ENCODE measurements at places on chromosomes 6 and 20. TPM values are rescaled to one million over a fixed set of nuclear protein-coding genes. Genes with fewer than 3 reads are reported as not detected.

- H3K27ac ChIP-seq, result no peak overlapping the region
- no peaks in the 10 kb centered on the region for H3K36me3 ChIP-seq
- no peak overlapping the region for H3K4me3 ChIP-seq
- DNase-seq, result no peak
- peaks cover 24% of the 10 kb centered on the region for H3K4me1 ChIP-seq
- no peaks in the 10 kb centered on the region for H3K27me3 ChIP-seq
These were observed 125.8 kb downstream of the NFATC2 start for GRCh38 chr20:51416532-51417249.

DNA sequence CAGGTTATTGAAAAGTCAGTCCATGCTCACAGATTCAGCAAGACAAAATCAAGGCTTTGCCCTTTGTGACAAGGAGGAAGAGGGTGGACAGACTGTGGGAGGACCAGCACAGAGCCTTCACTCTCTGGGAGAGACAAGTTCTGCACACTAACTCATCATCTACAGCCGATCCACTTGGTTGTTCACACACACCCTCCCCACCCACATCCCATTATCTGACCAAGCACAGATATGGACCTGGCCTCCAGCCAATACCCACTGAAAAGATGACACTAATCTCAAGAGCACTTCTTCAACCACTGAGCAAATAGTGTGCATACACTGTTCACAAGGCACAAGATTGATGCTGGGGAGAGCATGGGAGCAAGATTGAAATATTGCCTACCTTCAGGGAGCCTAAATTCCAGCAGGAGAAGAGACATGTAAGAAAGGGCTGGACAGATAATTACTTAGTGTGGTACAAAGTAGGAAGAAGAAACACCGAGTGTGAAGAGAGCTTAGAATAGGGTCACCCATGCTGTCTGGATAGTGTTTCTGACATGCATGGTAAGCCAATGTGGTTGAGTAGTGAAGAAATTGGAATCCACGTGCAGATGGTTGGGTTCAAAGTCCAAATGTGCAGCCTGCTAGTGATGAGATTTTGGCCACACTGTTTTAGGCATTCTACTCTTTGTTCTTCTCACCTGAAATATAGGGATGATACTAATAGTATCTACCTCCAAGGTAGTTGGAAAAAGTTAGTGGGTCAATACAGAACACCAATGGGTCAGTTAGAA, 21.7 kb upstream of the IL17A start:
- no peak overlapping the region for H3K27ac ChIP-seq
- H3K27me3 ChIP-seq, result peaks cover 14% of the 10 kb centered on the region
- no peaks in the 10 kb centered on the region for H3K4me1 ChIP-seq
- DNase-seq, result no peak

DNA sequence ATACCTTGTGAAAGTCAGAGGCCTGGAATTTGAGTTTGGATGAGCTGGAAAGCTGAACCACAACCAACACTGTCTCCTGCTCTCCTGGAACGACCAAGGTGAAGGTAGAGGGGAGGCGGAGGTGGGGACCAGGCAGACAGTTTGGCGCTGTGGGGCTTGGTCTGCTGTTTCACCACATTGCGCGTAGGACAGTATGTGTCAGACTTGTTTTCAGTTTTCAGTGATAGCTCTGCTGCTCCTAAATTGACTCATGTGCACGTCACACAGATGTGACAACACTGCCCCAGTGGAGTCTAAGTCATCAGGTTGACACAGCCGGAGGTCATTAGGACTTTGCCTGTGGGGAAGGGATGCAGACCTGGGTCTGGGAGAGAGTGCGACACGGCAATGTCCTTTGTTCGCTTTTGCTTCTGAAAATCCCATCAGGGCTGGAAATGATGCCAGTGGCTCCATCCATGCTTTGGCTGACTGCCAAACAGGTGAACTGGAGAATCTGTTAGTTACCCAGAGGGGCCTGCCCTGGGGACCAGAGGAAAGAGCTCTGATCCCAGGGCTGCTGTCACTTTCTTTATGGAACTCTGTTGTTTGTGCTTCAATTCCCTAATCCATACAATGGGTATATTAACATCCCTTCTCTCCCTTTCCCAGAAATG, 255.5 kb downstream of the CDC5L start:
- DNase-seq, result no peak
- no peak overlapping the region for H3K27ac ChIP-seq
- H3K4me3 ChIP-seq, result no peak overlapping the region
- no peaks in the 10 kb centered on the region for H3K4me1 ChIP-seq
- H3K36me3 ChIP-seq, result no peaks in the 10 kb centered on the region
- H3K27me3 ChIP-seq, result no peaks in the 10 kb centered on the region

DNA sequence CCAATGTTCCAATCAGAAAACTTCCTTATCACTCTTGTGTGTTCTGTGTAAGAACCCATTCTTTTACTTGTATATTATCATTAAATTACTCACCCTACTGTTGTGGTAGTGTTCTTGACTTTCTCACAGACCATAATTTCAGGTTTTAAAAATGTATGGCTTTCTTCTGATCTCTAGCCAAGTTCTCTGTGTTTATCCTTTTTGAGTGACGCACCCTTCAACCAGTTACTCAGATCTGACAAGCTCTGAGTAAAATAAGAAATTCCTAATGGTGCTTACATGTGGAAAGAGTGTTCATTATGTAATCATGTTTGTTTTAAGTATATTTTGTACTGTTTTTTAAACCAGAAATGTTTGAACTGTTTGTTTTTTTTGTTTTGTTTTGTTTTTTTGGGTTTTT, 11.0 kb downstream of the TBPL1 start:
- no peaks in the 10 kb centered on the region for H3K36me3 ChIP-seq
- DNase-seq, result no peak
- no peaks in the 10 kb centered on the region for H3K27me3 ChIP-seq

GRCh38 chr20:61907081-61907891, 158.4 kb downstream of the TAF4 start:
- H3K4me1 ChIP-seq, result no peaks in the 10 kb centered on the region
- peak; percentile 32 for DNase-seq
- no peak overlapping the region for H3K27ac ChIP-seq
- H3K36me3 ChIP-seq, result no peaks in the 10 kb centered on the region
- peaks cover 20% of the 10 kb centered on the region for H3K27me3 ChIP-seq

GRCh38 chr6:75800133-75800532, 51.1 kb downstream of the MYO6 start:
- no peak overlapping the region for H3K4me3 ChIP-seq
- no peak for DNase-seq
- H3K27ac ChIP-seq, result no peak overlapping the region
- H3K4me1 ChIP-seq, result peaks cover 4% of the 10 kb centered on the region
- no peaks in the 10 kb centered on the region for H3K36me3 ChIP-seq

DNA sequence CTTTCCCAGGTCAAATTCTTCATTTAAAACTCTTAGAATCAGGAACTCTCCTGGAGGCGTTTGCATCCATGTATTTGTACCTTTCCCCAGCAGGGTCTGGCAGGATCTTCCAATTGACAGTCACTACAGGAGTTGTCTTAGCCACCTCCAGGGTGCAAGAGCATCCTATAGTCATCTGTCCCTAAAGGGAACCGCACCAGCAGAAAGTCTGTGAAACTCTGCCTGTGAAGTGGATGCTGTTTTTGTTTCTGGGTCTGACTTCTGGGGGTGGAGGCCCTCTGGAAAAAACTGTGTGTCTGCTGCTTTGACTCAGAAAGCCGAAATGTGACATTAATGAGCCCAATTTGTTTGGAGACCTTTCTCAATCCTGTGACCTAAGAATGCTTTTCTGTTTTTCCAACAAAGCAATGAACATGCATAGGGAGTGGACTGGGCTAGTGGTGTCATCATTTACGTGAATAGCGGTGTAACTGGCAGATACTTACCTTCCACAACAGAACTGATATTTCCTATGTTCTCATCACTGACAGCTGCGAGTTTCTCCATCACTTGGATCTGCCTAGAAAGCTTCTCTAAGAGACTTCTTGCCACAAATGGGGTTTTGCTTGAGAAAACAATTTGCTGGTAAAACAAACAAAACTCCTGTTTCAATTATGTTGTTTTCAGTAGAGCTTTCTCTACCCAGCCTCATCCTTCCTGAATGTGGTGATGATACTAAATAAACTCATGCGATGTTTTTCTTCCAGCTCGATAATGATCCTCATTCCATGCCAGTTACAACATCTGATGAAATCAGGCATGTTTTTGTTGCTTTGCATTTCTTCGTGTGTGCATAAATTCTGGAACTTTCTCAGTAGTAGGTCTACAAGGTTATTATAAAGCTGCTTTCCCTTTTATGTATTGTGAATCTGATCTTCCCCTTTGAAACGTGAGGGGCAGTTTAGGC, 33.3 kb upstream of the ARMH2 start:
- H3K4me3 ChIP-seq, result no peak overlapping the region
- H3K27ac ChIP-seq, result no peak overlapping the region
- no peak for DNase-seq
- peaks cover 6% of the 10 kb centered on the region for H3K4me1 ChIP-seq
- no peaks in the 10 kb centered on the region for H3K27me3 ChIP-seq

- H3K27me3 ChIP-seq, result no peaks in the 10 kb centered on the region
- H3K4me1 ChIP-seq, result no peaks in the 10 kb centered on the region
- no peaks in the 10 kb centered on the region for H3K36me3 ChIP-seq
- H3K4me3 ChIP-seq, result no peak overlapping the region
- H3K27ac ChIP-seq, result no peak overlapping the region
These were observed 469.9 kb upstream of the IRAK1BP1 start for GRCh38 chr6:78397499-78397898.

DNA sequence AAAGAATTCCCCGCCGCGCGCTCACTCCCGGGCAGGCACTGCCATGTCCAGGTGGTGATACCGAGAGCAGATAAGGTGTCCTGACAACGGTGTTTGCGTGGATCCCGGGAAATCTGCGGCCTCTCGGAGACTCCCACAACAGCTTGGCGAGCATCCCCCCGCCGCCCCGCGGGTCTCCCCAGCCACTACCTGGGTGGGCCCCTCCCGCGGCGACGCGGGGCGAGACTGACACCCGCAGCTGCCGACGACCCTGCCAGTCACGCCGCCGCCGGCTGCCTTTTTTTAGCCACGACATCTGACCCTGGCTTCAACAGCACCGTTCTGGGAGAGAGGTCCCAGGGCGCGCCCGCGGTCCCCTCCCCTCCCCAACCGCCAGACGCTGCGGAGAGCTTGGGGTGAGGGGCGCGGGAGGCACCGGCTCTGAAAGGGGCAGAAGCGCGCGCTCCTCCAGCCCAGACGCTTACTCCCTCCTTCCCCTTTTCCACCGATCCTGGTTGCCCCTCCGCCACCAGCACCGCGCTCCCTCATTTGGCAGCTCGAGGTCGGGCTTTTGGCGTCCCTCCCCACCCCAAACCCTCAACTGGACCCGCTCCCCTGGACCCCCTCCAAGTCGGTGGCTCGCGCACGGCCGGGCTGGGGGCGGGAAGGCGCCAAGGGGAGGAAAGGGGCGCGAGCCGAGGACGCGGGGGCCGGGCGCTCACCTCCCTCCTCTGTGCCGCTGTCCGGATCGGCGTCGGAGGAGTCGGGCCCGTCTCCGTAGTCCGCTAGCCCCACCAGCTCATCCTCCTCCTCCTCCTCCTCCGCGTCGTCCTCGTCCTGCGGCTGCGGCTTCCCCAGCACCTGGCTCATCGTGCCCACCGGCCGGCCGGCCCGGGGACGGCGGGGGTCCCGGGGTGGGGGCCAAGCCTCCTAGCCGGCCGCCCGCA, 665 bp downstream of the RRAGD start:
- H3K27ac ChIP-seq, result peak overlapping the region; percentile 77
- no peaks in the 10 kb centered on the region for H3K27me3 ChIP-seq
- peak; percentile 64 for DNase-seq
- peaks cover 18% of the 10 kb centered on the region for H3K4me1 ChIP-seq

DNA sequence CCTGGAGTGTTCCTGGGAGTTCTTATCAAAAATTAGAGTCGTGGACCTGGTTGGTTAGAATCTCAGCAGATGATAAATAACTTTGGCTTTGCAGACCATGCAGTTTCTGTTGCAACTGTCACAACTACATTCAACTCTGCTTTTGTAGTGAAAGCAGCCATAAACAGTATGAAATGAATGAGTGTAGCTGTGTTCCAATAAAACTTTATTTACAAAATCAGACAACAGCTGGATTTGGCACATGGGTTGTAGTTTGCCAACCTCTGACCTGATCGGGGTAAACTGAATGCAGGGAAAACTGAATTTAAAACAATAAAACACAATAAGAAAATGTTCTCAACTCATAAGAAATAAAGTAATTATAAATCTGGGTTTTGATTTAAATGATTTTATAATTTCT, 513.8 kb downstream of the CDKAL1 start:
- H3K4me1 ChIP-seq, result no peaks in the 10 kb centered on the region
- no peak overlapping the region for H3K4me3 ChIP-seq
- no peaks in the 10 kb centered on the region for H3K27me3 ChIP-seq
- H3K27ac ChIP-seq, result no peak overlapping the region
- DNase-seq, result no peak
- H3K36me3 ChIP-seq, result no peaks in the 10 kb centered on the region

Gene TASP1
- 14.3 TPM for total RNA-seq

Gene KCNQ2
- not detected for total RNA-seq

Gene NHLRC1
- total RNA-seq, result 2.4 TPM

Gene CRISP3
- total RNA-seq, result 2.5 TPM

Gene PRPH2
- 0.68 TPM for total RNA-seq

Gene GRM1
- total RNA-seq, result 0.09 TPM

Gene GPR6
- not detected for total RNA-seq

Gene SLC24A3
- 7.9 TPM for total RNA-seq

Gene VTA1
- 35.2 TPM for total RNA-seq

Gene SLC2A10
- 11.5 TPM for total RNA-seq

Gene HLA-DRB1
- total RNA-seq, result 480 TPM

Gene ADRM1
- 63.9 TPM for total RNA-seq

Gene C6orf58
- total RNA-seq, result not detected
